ENCODE measurements at places on chromosomes 6 and 20. TPM values are rescaled to one million over a fixed set of nuclear protein-coding genes. Genes with fewer than 3 reads are reported as not detected.

DNA sequence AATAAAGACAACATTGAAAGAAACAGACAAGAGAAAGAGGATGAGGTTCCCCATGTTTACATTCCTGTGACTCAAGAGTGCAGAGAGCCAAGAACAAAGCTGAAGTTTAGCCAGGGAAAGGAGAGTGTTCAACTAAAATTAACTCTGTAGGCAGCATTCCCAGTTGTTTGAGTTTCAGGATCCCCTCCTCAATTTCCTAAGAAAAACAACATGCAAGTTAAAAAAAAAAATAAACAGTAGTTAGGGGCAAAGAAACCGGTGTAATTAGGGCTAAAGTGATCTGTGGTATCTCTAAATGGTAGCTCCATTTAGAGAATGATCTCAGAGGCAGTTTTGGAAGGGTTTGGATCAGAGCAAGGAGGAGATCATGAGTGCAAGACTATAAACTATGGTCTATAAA lies 30.9 kb upstream of the RAB23 start:
- H3K4me3 ChIP-seq, result no peak overlapping the region
- no peak for DNase-seq
- no peaks in the 10 kb centered on the region for H3K36me3 ChIP-seq
- H3K27ac ChIP-seq, result no peak overlapping the region

DNA sequence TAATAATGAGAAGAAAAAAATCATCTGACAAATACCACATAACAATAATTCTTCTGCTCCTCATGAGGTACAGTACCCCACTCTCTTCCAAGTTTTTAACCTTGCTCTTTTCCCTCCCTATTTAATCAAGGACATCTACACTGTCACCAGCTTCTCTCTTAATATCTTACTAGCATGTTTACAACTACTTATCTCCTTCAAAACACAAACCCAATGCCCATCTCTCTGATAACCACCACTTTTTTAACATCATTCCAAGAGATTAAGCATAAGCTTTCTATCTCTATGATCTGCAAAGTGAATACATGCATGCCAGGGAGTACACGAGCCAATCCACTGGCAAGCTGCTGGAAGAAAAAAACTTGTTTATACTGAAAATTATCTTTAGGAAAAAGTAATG lies 10.3 kb downstream of the CEP85L start:
- H3K4me1 ChIP-seq, result peaks cover 52% of the 10 kb centered on the region
- DNase-seq, result no peak
- no peak overlapping the region for H3K27ac ChIP-seq
- H3K4me3 ChIP-seq, result no peak overlapping the region

- H3K27ac ChIP-seq, result no peak overlapping the region
- H3K27me3 ChIP-seq, result peaks cover 67% of the 10 kb centered on the region
- H3K4me3 ChIP-seq, result peak overlapping the region; percentile 43
- H3K36me3 ChIP-seq, result no peaks in the 10 kb centered on the region
Observed at GRCh38 chr20:3660262-3661059, 2.7 kb downstream of the GFRA4 start.

Gene PRDM13
- not detected for total RNA-seq

Gene IL17F
- not detected for total RNA-seq

DNA sequence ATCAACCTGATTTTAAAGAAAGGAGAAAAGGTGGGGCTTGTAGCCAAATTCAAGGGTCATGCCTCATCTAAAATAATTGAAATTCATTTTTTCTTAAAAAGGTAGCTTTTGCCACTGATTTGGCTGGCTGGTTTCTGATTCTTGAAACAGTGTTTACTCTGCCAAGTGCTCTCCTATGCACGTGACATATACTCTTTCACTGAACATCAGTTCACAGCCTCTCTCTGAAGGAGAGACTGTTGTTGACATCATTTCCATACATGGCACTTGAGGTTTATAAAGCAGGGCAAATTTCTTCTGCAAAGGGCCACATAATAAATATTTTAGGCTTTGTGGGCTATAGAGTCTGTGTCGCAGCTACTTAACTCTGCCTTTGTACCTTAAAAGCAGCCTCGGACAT lies 40.4 kb upstream of the DOK5 start:
- H3K36me3 ChIP-seq, result no peaks in the 10 kb centered on the region
- no peaks in the 10 kb centered on the region for H3K27me3 ChIP-seq
- H3K4me1 ChIP-seq, result no peaks in the 10 kb centered on the region
- no peak for DNase-seq

GRCh38 chr20:23205611-23206041 lies 119.5 kb upstream of the CD93 start:
- H3K27me3 ChIP-seq, result no peaks in the 10 kb centered on the region
- peaks cover 52% of the 10 kb centered on the region for H3K4me1 ChIP-seq
- peak; percentile 79 for DNase-seq
- H3K4me3 ChIP-seq, result no peak overlapping the region

GRCh38 chr6:10141746-10142443 lies 273.0 kb downstream of the TFAP2A start:
- H3K27me3 ChIP-seq, result peaks cover 6% of the 10 kb centered on the region
- H3K27ac ChIP-seq, result no peak overlapping the region
- no peaks in the 10 kb centered on the region for H3K4me1 ChIP-seq
- no peak for DNase-seq
- no peak overlapping the region for H3K4me3 ChIP-seq

- no peaks in the 10 kb centered on the region for H3K4me1 ChIP-seq
- H3K27ac ChIP-seq, result no peak overlapping the region
- no peaks in the 10 kb centered on the region for H3K27me3 ChIP-seq
- no peaks in the 10 kb centered on the region for H3K36me3 ChIP-seq
- DNase-seq, result no peak
Observed at GRCh38 chr6:73073238-73073637, 152.1 kb downstream of the KHDC1L start.

Gene WFDC10B
- total RNA-seq, result not detected

- H3K4me1 ChIP-seq, result no peaks in the 10 kb centered on the region
- peaks cover 44% of the 10 kb centered on the region for H3K27me3 ChIP-seq
Observed at GRCh38 chr20:51930775-51931174, 128.5 kb upstream of the SALL4 start.

DNA sequence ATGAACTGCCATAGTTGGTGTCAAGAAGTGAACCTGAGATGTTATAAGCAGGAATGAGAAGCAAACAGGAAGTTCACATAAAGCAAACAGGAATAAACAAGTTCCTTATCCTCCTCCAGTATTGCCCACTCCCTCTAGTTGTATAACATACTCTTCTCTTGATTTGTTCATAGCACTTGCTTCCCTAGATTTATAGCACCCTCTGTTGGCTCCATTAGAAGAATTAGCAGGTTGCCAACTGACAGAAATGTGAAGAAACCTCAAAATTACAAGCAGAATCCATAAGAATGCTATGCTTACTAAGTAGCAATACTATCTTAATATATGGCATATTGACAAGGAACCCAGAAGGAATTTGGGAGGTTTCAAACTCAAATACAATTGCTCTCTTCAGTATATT lies 195.4 kb downstream of the TBX18 start:
- no peaks in the 10 kb centered on the region for H3K27me3 ChIP-seq
- no peaks in the 10 kb centered on the region for H3K4me1 ChIP-seq
- H3K27ac ChIP-seq, result no peak overlapping the region
- no peaks in the 10 kb centered on the region for H3K36me3 ChIP-seq

GRCh38 chr20:25478889-25479568 lies 71.6 kb downstream of the GINS1 start:
- H3K36me3 ChIP-seq, result peaks cover 47% of the 10 kb centered on the region
- H3K27me3 ChIP-seq, result no peaks in the 10 kb centered on the region

GRCh38 chr20:48282591-48283228 lies 497.4 kb upstream of the SULF2 start:
- H3K36me3 ChIP-seq, result no peaks in the 10 kb centered on the region
- peaks cover 8% of the 10 kb centered on the region for H3K27me3 ChIP-seq
- no peak overlapping the region for H3K4me3 ChIP-seq
- no peak for DNase-seq
- H3K27ac ChIP-seq, result no peak overlapping the region
- H3K4me1 ChIP-seq, result peaks cover 51% of the 10 kb centered on the region

DNA sequence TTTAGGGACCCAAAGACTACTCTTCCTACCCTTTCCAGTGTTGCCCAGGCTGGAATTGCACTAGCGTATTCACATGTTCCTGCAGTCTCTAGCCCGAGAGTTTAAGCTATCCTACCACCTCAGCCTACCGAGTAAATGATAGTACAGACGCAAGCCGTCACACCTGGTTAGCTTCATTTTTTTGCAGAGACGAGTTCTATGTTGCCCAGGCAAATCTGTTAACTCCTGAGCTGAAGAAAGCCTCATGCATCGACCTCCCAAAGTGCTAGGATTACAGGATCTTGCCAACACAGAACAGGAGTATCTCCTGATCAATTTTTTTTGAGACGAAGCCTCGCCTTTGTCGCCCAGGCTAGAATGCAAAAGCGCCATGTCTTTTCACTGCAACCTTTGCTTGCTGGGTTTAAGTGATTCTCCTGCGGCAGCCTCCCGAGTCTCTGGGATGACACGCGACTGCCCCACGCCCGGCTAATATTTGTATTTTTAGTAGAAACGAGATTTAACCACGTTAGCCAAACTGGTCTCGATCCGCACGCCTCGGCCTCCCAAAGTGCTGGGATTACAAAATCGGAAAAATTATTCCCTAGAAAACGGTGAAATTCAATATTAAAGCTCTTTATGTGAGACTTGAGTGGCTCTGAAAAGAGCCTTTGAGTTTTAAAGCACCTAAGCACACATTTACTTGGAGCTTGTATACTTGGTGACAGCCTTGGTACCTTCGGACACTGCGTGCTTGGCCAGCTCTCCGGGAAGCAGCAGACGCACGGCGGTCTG lies 128.5 kb downstream of the HFE start:
- H3K27ac ChIP-seq, result peak overlapping the region; percentile 97
- peak overlapping the region; percentile 72 for H3K4me3 ChIP-seq
- peaks cover 34% of the 10 kb centered on the region for H3K4me1 ChIP-seq
- H3K36me3 ChIP-seq, result no peaks in the 10 kb centered on the region
- peaks cover 56% of the 10 kb centered on the region for H3K27me3 ChIP-seq

Gene VWA7
- 14.7 TPM for total RNA-seq

Gene AVP
- 0.38 TPM for total RNA-seq

- no peak overlapping the region for H3K4me3 ChIP-seq
- peaks cover 16% of the 10 kb centered on the region for H3K4me1 ChIP-seq
- H3K36me3 ChIP-seq, result no peaks in the 10 kb centered on the region
- no peak overlapping the region for H3K27ac ChIP-seq
Observed at GRCh38 chr6:5630636-5631035, 369.3 kb downstream of the FARS2 start.

DNA sequence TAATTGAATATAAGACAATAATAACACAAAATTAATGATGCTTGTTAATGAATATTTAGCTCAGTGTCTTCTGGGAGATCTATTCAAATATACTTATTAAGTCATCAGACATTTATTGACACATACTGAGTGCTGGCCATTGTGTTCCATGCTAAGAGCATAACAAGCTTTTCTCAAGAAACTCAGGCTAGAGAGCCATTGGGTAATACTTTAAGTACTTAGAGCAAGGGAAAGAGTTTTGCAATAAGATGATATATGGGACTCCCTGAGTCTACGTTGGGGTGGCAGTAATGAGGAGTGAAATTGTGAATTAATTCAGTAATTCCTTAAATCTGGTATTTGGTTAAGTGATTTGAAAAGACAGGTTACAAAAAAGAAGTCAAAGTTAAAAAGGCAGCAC lies 11.1 kb downstream of the TMEM200A start:
- no peak for DNase-seq
- no peak overlapping the region for H3K4me3 ChIP-seq
- H3K36me3 ChIP-seq, result no peaks in the 10 kb centered on the region
- H3K27me3 ChIP-seq, result peaks cover 6% of the 10 kb centered on the region
- no peaks in the 10 kb centered on the region for H3K4me1 ChIP-seq

Gene ALDH8A1
- 0.08 TPM for total RNA-seq

DNA sequence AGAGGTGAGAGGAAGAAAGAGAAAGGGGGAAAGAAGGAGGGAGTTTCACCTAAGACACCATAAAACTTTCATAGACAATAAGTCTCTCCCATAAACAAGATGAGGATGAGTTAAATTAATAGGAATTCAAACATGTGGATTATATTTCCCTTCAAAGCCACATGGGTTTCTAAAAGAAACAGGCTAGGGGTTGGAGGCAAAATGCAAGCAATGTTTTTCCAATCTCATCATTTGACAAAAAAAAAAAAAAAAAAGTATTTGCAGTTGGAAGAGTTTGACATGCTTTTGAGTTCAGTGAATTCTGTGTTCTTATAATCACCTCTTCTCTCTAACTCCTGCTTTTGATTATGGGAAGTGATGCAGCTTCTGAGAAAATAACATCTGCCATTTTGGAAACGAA lies 286.5 kb upstream of the PRND start:
- H3K36me3 ChIP-seq, result no peaks in the 10 kb centered on the region
- no peaks in the 10 kb centered on the region for H3K4me1 ChIP-seq
- no peak overlapping the region for H3K4me3 ChIP-seq
- DNase-seq, result no peak
- peaks cover 7% of the 10 kb centered on the region for H3K27me3 ChIP-seq

DNA sequence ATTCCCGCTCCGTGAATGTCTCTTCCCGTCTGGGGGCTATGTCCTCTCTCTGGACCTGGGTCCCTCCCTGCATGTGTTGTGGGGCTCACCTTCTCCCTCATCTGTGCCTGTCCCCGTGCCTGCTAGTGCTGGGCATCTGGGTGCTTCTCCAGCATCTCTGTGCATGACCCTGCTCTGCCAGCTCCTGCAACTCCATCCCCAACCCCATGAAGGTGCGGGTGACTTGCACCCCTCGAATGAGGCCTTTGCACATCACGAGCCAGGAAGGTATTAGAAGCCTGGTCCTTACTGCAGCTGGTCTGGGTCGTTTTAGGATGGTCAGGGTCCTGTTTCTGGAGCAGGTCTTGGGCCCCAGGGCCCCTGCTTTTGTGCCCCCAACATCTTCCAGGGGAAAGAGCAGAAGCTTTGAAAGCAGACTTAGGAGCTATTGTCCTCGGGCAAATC lies 109.7 kb downstream of the AGPAT4 start:
- no peak overlapping the region for H3K27ac ChIP-seq
- H3K4me1 ChIP-seq, result peaks cover 27% of the 10 kb centered on the region
- no peak for DNase-seq
- no peak overlapping the region for H3K4me3 ChIP-seq

- H3K27ac ChIP-seq, result no peak overlapping the region
- H3K4me1 ChIP-seq, result peaks cover 7% of the 10 kb centered on the region
- H3K4me3 ChIP-seq, result no peak overlapping the region
- DNase-seq, result no peak
Observed at GRCh38 chr6:41315943-41316620, 19.3 kb upstream of the NCR2 start.

Data from left ventricle myocardium inferior (tissue), 1 donor.